Uterus (tissue), 4 donors: ENCODE measurements at places on chromosomes 7 and 10. TPM values are rescaled to one million over a fixed set of nuclear protein-coding genes. Genes with fewer than 3 reads are reported as not detected.
A peak's percentile ranks its signal among the peaks of the same experiment; 100 is the strongest.

The TYW1B gene
- total RNA-seq, result 5.9 TPM

DNA sequence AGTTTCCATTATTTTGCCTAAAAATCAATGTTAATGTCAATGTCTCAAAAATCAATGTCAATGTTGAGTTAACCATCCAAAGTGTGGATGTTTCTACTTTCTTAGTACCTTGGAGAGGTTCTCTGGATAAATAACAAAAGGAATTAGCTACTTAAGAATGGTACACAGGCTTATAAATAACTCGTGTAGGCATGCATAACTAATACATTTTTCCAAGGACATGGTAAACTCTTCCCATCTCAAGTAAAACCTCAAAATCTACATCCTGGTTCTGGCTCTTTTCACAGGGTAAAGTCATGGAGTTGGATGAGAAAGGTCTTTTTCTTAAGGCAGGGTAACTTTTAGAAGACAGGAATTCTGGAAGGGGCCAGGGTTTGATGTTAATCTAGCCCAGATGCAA is 59.9 kb downstream of the CAV1 start:
- H3K4me3 ChIP-seq, result no peak overlapping the region
- H3K36me3 ChIP-seq, result no peaks in the 10 kb centered on the region
- no peaks in the 10 kb centered on the region for H3K27me3 ChIP-seq
- no peak for DNase-seq

GRCh38 chr10:11610166-11610825 is 1.2 kb downstream of the USP6NL start:
- H3K4me3 ChIP-seq, result peak overlapping the region; percentile 40
- no peak for DNase-seq
- no peaks in the 10 kb centered on the region for H3K4me1 ChIP-seq
- no peaks in the 10 kb centered on the region for H3K27me3 ChIP-seq
- no peaks in the 10 kb centered on the region for H3K36me3 ChIP-seq
- H3K27ac ChIP-seq, result peak overlapping the region; percentile 91

The EIF3B gene
- total RNA-seq, result 67.6 TPM

The GATA3 gene
- total RNA-seq, result 2.1 TPM

GRCh38 chr7:158550886-158551452 is 36.7 kb downstream of the PTPRN2 start:
- no peak overlapping the region for H3K4me3 ChIP-seq
- DNase-seq, result no peak
- H3K36me3 ChIP-seq, result no peaks in the 10 kb centered on the region
- no peaks in the 10 kb centered on the region for H3K4me1 ChIP-seq
- no peaks in the 10 kb centered on the region for H3K27me3 ChIP-seq

The HEPACAM2 gene
- 0.14 TPM for total RNA-seq

- H3K36me3 ChIP-seq, result no peaks in the 10 kb centered on the region
- no peak overlapping the region for H3K4me3 ChIP-seq
- H3K27me3 ChIP-seq, result no peaks in the 10 kb centered on the region
- peaks cover 17% of the 10 kb centered on the region for H3K4me1 ChIP-seq
- H3K27ac ChIP-seq, result no peak overlapping the region
- DNase-seq, result no peak
Observed at GRCh38 chr10:110241407-110241806, 34.0 kb downstream of the MXI1 start.

GRCh38 chr10:35532141-35532540 is 73.0 kb upstream of the GJD4 start:
- no peaks in the 10 kb centered on the region for H3K36me3 ChIP-seq
- H3K4me3 ChIP-seq, result no peak overlapping the region

The FAM237B gene
- total RNA-seq, result not detected

The AOAH gene
- 10.8 TPM for total RNA-seq

GRCh38 chr7:136910771-136911170 is 42.3 kb downstream of the CHRM2 start:
- no peaks in the 10 kb centered on the region for H3K36me3 ChIP-seq
- no peak overlapping the region for H3K4me3 ChIP-seq
- no peaks in the 10 kb centered on the region for H3K4me1 ChIP-seq
- DNase-seq, result no peak
- no peak overlapping the region for H3K27ac ChIP-seq

The SCRN1 gene
- total RNA-seq, result 28.9 TPM

DNA sequence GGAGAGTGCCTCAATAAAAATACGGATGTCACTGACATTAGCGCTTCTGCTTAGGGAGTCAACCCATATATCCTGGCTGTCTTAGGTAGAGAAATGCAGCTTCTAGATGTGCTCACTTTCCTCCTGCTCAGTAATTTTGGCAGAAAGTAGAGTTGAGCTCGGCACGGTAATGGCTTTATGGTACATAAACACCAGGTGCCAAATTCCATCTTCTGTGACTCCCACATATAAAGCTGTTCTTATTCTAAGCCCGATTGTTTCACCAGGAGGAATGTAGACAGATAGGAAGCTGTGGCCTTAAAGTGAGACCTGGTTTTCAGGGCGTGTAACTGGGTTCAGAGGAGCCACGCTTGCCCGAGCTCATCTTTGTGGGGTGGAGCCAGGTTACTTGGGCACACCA is 143.7 kb downstream of the CREB5 start:
- H3K36me3 ChIP-seq, result no peaks in the 10 kb centered on the region
- no peaks in the 10 kb centered on the region for H3K4me1 ChIP-seq
- DNase-seq, result no peak
- no peaks in the 10 kb centered on the region for H3K27me3 ChIP-seq

DNA sequence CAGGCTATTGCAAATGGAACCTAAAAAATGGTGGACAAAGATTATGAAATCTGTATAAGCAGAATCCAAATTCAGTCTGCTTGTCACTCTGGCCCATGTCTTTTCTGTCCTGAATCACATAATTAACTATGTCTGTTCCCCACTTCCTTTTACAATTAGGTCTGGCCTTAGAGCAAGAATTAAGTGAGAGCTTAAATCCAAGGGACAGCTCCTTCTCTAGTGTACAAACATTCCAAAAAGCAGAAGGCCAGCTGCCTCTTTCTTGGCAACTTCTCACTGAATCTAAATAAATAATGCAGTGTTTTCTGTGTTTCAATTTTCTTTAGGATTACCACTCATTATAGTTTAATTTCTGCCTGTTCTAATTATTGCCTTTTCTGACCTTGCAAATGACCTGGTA is 39.3 kb upstream of the NEBL start:
- H3K27ac ChIP-seq, result no peak overlapping the region
- no peaks in the 10 kb centered on the region for H3K4me1 ChIP-seq
- H3K27me3 ChIP-seq, result no peaks in the 10 kb centered on the region

GRCh38 chr7:100801833-100802568 is 25.3 kb downstream of the EPHB4 start:
- no peaks in the 10 kb centered on the region for H3K36me3 ChIP-seq
- DNase-seq, result peak; percentile 86
- no peaks in the 10 kb centered on the region for H3K27me3 ChIP-seq
- peak overlapping the region; percentile 92 for H3K27ac ChIP-seq

The CTNNA3 gene
- 9.8 TPM for total RNA-seq

The DNAJC12 gene
- 3.8 TPM for total RNA-seq

- H3K4me3 ChIP-seq, result no peak overlapping the region
- no peak overlapping the region for H3K27ac ChIP-seq
- H3K36me3 ChIP-seq, result no peaks in the 10 kb centered on the region
- no peak for DNase-seq
- no peaks in the 10 kb centered on the region for H3K4me1 ChIP-seq
Observed at GRCh38 chr10:87519582-87519981, 14.9 kb downstream of the MINPP1 start.

The BEND7 gene
- 32.7 TPM for total RNA-seq

The CYP2C19 gene
- total RNA-seq, result 0.14 TPM

The MSMB gene
- not detected for total RNA-seq
